ENCODE measurements at places on chromosomes 13 and 19.

DNA sequence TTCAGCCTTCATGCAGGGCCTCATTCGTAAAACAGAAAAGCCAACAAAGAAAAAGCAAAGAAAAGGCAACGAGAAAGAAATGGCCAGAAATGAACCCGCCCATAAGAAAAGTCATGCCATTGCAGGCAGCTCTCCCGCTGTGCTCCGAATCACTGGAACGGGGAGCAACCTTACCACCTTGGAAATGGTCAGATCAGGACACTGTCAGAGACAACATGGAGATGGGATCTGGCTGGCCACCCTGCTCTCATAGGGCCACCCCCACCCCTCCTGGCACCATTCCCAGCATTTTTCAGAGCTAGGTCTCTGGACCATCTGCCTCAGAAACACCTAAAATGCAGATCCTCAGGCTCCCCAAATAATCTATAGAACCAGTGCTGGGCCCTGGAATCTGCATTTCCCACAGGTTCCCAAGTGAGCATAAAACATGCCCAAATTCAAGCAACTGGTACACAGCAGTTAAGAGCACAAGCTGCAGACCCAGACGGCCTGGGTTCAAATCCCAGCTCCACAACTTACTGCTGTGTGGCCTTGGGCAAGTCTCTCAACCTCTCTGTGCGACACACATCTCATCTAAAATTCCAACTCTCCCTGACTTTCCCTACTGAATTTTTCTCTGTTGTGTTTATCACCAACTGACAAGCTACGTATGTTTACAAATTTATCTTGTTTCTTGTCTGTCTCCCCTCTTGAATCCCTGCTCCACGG lies 151.6 kb downstream of the IER2 start:
- DNase-seq = no peak

- no peak for DNase-seq
Measured at GRCh38 chr13:101231751-101232428, 184.4 kb downstream of the NALCN start.

DNA sequence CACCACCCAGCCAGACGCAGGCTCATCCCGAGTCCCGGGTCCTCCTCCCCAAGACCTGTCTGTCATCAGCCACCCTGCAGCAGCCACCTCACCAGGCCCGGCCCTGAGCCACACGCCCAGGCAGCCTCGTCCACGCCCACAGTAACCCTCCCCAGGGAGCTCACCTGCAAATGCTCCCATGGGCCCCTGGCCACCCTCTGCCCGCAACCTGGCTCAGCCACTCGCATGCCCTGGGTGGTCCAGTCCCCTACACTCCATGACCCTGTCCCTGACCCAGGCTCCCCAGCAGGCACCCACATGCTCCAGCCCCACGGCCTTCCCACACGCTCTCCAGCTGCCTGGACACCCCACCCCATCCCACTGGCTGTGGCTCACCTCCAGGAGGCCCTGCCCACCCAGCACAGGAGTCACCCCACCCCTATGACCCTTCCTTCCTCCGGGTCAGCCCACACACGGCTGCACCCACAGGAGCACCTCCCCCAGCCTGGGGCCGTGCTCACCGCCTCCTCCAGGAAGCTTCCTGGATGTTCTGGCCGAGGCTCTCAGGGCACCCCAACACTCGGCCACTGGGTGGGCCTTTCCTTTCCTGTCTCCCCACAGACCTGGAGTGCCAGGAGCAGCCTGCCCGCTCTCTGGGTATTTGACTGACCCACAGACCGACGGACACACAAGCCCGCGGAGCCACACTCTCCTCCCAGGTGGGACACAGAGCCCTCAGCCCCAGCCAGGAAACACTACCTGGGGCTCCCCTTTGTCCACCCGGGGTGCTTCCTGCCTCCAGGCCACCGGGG lies 3.6 kb downstream of the TMEM259 start:
- no peak for DNase-seq

GRCh38 chr19:10748927-10749434 lies 31.1 kb downstream of the DNM2 start:
- DNase-seq = peak; percentile 95

DNA sequence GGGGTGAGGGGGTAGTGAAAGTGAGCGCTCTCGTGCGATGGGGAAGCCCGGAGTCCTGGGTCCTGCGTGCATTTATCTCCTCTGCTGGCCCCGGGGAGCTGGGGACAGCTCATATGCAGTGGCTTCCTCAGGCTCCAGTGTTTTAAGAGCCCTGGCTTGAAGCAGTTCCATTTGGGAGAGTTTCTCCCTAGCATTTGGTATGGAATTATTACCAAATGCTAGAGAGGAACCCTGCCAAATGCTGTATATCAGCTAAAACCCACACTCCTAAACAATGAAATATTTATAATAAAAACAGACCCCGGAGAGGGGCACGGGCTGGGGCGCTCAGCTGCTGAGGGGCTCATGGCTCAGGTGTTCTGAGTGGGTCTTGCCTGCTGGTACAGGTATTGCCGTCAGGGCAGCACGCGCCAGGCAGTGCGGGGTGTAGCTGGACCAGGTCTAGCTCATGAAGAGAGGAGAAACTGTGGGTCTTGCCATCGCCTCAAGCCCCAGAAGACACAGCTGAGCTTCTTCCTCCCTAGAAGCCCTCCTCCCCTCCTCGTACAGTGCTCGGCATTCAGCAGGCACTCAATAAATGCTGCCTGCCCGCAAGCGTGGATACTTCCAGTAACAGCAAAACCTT lies 163.6 kb upstream of the ZNF536 start:
- DNase-seq = no peak

DNA sequence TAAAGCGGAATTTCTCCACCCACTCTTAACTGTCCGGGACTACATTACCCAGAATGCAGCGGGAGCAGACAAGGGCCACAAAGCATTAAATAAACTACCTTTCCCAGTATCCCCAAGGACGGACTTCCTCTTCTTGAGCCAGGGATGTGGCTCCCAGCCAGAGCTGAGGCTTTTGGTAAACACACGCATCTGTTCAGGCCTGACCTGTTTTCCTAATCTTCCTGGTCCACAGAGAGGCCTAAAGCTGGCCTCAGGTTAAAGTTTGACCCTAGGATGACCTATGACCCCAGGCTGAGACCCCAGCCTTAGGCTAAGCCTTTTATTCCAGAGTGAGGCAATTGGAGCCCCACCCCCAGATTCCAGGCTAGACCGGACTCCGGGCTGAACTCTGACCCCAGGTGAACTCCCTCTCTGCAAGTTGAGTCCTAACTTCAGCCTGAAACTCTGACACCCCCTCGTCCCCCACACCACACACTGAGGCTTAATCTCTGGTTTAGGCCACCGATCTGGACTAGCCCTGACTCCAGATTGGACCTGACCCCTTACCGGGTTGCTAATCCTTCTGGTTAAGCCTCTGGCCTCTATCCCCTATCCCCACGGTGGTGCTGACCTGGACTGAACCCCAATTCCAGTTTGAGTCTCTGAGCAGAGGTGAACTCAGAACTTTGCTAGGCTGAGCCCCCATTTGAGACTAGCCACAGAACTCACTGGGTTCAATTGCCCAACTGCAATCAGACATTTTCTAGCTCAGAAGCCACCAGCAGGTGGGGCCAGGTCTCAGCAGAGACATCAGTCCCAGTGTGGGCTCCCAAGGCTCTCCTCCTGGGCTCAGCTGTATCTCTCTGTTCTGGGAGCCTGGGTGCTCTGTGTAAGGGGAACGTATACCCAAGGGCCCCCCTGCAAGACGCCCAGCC lies 750 bp upstream of the GPR108 start:
- peak; percentile 83 for DNase-seq

GRCh38 chr13:20019043-20019442 lies 60.5 kb downstream of the ZMYM2 start:
- DNase-seq = no peak

GRCh38 chr13:32408296-32409000 lies 19.5 kb downstream of the N4BP2L1 start:
- no peak for DNase-seq
